ENCODE measurements at places on chromosomes 13 and 19.

- no peak for DNase-seq
These were observed at the start of gene DBP for GRCh38 chr19:48636859-48637448. Gene DBP (minus strand): TSS chr19:48637379. CDS start chr19:48636994, 385 bp downstream.

DNA sequence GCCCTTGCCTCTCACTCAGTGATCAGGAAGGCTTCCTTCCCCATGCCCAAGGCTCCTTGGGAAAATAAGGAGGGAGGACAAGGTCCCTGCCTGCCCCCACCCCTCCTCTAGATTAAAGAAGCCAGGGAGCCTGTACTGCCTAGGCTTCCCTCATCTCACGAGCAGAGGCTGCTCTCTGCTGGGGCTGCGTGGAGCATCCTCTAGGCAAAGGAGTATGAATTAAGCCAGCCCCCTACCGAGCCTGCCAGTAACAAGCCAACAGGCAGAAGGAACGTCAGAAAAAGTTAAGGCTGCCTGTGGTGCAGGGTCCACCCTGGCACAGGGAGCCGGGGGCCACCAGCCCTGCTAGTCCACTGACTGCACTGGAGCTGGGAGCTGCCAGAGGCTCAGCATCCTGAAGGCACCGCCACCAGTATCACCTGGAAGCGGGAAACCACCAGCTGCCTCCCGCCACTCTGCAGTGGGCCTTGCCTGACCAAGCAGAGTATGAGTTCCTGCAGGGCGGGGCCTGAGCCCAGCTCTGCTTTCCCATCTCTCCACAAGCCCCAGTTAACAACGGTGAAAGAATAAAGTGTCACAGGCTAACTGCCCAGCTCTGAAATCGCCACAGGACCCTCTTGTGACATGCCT lies 6.8 kb downstream of the NAPA start:
- no peak for DNase-seq

- DNase-seq, result no peak
These were observed at the start of gene APC2 for GRCh38 chr19:1449467-1450442. Gene APC2 (plus strand): TSS chr19:1450121. CDS start chr19:1453002, 2,881 bp downstream.

DNA sequence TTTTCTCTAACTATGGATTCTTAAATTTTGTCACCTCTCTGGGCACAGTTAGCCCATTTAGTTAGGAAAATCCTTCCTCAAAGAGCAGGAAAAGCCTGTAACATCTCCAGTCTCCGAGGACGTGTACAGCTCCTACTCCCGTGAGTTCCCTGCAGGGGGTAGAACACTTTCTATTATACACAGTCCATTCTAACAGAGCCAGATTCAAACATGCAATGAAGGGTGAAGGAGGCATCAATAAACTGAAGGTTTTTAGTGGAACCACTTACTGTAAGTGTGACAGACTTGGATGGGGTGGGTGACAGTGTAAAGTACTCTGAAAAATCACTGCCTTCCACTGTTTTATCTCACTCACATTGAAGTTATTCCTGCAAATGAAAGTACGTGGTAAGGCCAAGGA lies 204.7 kb upstream of the DACH1 start:
- no peak for DNase-seq

DNA sequence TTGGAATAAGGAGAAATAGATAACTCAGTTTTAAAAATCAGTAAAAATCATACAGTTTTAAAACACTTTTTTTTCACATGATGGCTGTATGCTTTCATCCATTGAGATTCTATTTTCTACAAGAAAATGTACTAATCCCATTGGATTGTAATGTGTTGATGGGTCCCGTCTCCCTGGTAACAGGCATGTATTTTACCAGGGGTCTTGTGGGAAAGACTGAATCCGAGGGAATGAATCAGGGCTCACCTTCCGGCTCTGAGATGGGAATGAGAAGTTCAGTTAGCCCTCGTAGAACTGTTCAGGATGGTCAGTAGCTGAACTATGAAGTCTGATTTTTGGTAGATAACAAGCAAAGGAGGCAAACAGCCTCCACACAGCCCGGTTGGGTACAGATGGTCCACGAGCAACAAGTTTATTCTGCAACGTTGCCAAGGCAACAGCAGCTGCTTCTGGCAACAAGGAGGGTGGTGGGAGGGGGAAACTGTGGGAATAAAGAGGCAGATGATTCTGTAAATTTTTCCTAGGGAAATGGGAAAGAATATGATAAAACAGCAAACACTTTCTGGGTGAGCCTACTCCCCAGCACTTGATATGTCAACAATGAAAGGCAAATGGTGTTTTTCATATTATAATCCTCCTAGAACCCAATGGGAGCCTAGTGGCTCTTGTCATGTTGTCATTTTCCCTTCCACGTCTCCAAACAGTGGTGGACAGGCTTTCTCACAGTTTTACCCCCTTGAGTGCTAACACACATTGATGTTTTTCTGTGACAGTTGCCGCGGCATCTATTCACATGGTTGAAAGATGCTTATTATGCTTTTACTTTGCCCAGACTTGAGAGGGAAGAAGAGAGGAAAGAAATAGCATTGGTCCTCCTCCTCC lies 12.4 kb upstream of the SIAH3 start:
- no peak for DNase-seq

DNA sequence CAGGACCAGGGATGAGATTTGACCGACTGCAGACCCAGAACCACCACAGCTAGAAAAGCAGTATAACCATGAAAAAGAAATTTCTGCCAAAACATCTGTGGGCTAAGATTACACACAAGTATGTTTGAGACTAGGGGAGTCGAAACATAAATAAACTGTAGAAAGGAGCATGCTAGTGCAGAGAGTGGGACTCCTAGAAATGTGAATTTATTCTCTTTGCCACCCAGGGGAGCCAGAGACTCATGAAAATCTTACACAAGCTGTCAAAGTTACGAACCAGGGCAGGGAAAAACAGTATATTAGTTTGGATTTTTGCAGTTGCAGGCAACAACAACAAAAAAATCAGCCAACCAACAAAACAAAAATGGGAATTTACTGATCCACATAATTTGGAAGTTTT lies 12.3 kb upstream of the HSPH1 start:
- no peak for DNase-seq

DNA sequence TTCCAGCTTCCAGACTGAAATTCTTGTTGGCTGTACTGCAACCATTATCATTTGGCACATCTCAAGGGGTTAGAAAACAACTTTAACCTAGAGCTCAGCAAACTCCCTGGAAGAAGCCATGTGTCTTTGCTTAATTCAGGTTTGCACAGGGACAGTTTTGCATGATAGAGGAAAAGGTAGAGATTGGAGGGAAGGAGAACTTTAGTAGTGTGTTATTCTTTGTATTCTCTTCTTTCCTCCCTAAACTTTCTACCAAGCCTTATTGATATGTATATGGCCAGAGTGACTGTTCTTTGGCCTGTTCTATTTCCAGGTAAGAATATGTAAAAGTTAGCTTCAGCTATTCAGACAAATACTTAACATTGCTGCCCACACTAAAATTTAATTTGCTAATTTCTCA lies 53.1 kb downstream of the UGGT2 start:
- DNase-seq, result no peak

- DNase-seq, result no peak
These were observed at the start of gene NAPSA for GRCh38 chr19:50365434-50366306. Gene NAPSA (minus strand): TSS chr19:50365639. CDS start chr19:50365621, 18 bp downstream.

DNA sequence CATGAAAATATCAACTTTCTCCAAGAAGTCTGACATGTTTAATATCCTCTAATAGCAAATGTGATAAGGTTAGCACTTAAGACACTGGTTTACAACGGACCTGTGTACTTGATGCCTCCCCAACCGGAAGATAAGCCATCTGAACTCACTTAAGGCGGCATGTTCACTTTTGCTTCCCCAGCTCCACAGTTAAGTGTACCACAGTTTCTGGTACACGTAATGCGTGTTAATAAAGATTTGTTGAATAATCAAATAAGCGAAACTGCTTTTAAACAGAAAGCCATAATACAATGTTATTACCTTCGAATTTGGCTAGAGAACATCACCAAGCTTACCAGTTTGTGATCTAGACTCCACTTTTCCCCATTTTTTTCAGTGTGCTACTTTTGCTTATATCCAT lies 1.4 kb upstream of the PAN3 start:
- peak; percentile 13 for DNase-seq

- DNase-seq, result no peak
These were observed 684.1 kb downstream of the DIAPH3 start for GRCh38 chr13:59479629-59480028.

DNA sequence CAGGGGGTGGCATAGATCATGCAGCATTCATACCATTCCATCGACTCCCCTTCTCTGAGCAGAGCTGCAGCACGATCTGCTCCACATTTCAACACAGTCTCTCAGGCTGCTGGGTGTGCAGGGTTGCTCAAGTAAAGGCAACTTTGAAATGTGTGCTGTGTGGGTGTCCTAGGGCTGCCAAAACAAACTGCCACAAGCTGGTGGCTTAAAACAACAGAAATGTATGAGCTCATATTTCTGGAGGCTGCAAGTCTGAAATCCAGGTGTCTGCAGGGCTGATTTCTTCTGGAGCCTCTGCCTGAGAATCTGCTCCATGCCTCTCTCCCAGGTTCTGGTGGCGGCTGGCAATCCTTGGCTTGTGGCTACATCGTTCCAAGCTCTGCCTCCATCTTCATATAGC lies 63.7 kb upstream of the WDFY2 start:
- no peak for DNase-seq

DNA sequence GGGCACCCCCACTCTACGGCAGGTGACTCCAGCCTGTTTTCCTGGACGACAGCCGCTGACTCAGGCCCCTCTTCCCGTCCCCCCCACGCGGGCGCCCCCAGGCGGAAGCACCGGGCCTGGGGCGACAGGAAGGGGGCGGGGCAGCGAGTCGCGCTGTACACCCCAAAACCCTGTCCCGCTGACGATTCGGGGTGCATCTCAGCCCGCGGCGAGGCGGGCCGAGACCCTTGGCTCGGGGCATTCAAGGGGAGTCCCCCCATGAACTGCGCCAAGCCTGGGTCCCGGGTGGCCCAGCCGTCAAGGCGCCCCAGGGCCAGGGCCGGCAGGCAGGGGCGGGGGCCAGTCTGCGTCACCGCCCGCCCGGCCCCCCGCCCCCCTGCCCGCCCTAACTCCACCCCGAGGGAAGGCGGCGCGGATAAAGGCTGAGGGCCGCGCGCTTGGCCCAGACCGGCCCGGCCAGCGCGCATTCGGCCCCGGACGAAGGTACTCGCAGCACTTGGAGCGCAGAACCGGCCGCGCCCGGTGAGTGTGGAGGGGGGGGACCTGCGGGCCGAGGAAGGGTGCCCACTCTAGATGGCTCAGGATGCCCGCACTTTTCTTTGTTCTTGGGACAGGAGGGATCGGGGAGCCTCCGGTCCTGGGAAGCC lies at the start of gene MIDN:
Gene MIDN (plus strand): TSS at position 445 of the 647 bp plus-strand sequence. CDS start 1,714 bp downstream, outside the sequence.
- DNase-seq, result peak; percentile 75

GRCh38 chr13:78596736-78597601 lies 6.4 kb downstream of the POU4F1 start:
- no peak for DNase-seq
